Progenitor cell of endocrine pancreas (in vitro differentiated cells): ENCODE measurements at places on chromosomes 7 and 10.
A peak's percentile ranks its signal among the peaks of the same experiment; 100 is the strongest.

DNA sequence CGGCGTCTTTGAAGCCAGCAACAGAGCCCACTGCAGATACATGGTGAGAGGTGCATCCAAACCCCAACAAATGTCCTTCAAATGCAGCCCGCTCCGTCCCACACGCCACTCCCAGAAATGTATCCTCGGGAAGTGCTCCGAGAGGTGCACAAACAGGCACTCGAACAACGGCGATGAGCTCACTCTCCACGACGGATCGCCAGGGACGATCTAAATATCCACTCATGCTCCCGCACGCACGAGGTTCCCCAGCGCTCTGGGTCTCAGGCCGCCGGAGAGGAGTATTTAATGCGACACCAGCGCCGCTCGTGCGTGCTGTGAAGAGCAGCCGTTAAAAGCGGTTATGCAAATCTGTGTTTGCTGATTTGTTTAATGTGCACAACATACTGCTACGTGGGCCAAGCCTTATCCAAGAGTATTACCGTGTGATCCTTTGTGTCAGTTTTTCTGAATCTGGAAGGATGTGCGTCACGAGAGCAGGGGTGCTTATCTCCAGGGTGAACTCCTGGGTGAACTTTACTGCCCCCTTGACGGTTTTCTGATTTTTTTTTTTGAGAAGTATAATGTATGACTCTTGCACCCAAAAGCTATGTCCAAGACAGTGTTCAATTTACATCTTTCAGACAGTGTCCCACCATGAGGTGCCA is 48.5 kb upstream of the PPP2R2D start:
- no peak overlapping the region for H3K27ac ChIP-seq
- no peaks in the 10 kb centered on the region for H3K4me1 ChIP-seq
- no peak for DNase-seq
- H3K27me3 ChIP-seq: no peaks in the 10 kb centered on the region

GRCh38 chr10:1024103-1024502 is 1.6 kb downstream of the IDI2 start:
- no peak overlapping the region for H3K4me3 ChIP-seq
- H3K4me1 ChIP-seq: no peaks in the 10 kb centered on the region
- no peak overlapping the region for H3K27ac ChIP-seq
- no peaks in the 10 kb centered on the region for H3K27me3 ChIP-seq
- no peak for DNase-seq

GRCh38 chr10:10804061-10804460 is 213.6 kb upstream of the CELF2 start:
- no peak overlapping the region for H3K4me3 ChIP-seq
- peaks cover 8% of the 10 kb centered on the region for H3K4me1 ChIP-seq
- H3K27ac ChIP-seq: no peak overlapping the region
- H3K36me3 ChIP-seq: no peaks in the 10 kb centered on the region
- no peak for DNase-seq

GRCh38 chr7:711922-712380 is 14.5 kb upstream of the DNAAF5 start:
- DNase-seq: no peak
- H3K27me3 ChIP-seq: no peaks in the 10 kb centered on the region

- H3K4me3 ChIP-seq: no peak overlapping the region
- no peaks in the 10 kb centered on the region for H3K27me3 ChIP-seq
- H3K36me3 ChIP-seq: peaks cover 9% of the 10 kb centered on the region
- no peak for DNase-seq
- peaks cover 10% of the 10 kb centered on the region for H3K4me1 ChIP-seq
These were observed 17.8 kb downstream of the USP6NL start for GRCh38 chr10:11593612-11594011.

DNA sequence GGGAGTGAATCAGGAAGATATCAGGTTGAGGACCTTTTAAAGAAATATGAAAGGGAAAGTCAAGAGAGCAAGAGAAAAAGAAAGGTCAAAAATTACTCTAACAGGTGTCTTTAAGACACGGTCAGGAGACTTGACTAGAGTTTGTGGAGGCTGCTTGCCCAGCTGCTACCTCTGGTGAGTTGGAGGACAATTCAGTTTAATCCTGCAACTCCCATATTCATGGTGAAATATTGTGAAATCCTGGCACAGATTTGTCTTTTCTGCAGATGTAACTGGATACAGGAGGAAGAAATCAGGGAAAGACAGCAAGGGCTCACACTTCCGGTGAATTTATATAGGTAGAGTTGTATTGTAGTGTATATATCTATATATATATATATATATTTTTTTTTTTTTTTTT is 93.5 kb downstream of the AKAP9 start:
- peaks cover 30% of the 10 kb centered on the region for H3K36me3 ChIP-seq
- no peak for DNase-seq
- H3K4me3 ChIP-seq: no peak overlapping the region
- H3K27me3 ChIP-seq: no peaks in the 10 kb centered on the region
- peaks cover 18% of the 10 kb centered on the region for H3K4me1 ChIP-seq

- H3K4me1 ChIP-seq: peaks cover 21% of the 10 kb centered on the region
- H3K4me3 ChIP-seq: peak overlapping the region; percentile 7
- H3K27me3 ChIP-seq: no peaks in the 10 kb centered on the region
- no peak for DNase-seq
These were observed 216.8 kb downstream of the PTEN start for GRCh38 chr10:88080213-88080612.

DNA sequence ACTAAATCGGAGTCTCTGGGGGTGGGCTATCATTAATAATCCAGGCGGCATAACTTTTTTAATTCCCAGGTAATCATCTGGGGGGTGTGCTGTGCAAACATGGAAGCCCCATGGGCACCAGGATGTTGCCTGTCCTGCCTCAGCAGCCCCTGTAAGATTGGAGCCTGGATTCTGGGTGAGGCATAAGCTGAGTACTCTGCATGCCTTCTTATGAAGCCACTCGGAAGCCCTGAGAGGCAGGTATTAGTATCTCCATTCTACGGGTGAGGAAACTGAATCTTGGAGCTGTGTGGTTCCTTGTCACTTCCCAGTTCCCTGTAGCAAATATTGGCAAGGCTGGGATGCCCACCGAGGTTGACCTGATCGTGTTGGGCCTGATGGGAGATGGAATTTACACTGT is 7.4 kb upstream of the OPN4 start:
- peaks cover 21% of the 10 kb centered on the region for H3K4me1 ChIP-seq
- no peak for DNase-seq
- H3K27ac ChIP-seq: no peak overlapping the region
- H3K27me3 ChIP-seq: peaks cover 5% of the 10 kb centered on the region
- H3K4me3 ChIP-seq: no peak overlapping the region

DNA sequence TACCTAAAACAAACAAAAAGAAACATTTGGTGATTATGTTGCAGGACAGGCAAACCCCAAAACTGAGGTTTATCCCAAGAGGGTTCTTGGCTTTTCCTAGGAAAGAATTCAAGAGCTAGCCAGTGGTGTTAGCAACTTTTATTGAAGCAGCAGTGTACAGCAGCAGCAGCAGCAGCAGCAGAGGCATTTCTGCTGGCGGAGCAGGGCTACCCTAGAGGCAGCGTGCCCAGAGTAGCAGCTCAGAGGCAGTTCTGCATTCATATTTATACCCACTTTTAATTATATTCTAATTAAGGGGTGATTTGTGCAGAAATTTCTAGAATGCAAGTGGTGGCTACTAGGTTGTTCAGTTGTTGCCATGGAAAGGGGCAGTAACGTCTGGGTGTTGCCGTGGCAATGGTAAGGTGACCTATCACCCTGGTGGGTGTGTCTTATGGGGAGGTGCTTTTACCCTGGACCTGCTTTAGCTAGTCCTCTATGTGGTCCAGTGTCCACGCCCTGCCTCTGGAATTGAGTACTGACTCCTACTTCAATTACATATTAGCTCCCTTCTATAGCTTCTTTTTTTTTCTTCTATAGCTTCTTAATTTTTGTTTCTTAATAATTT is 53.9 kb downstream of the VCL start:
- H3K27me3 ChIP-seq: no peaks in the 10 kb centered on the region
- H3K36me3 ChIP-seq: peaks cover 2% of the 10 kb centered on the region
- H3K27ac ChIP-seq: no peak overlapping the region
- H3K4me3 ChIP-seq: no peak overlapping the region

- H3K4me3 ChIP-seq: peak within 1 kb of the TSS; percentile 63
- H3K36me3 ChIP-seq: no peaks in the 10 kb centered on the region
- H3K27me3 ChIP-seq: peaks cover 36% of the 10 kb centered on the region
- peak within 1 kb of the TSS; percentile 91 for H3K27ac ChIP-seq
These were observed at the start of gene JAKMIP3 for GRCh38 chr10:132065491-132066105. Gene JAKMIP3, plus strand, starts transcription at chr10:132065946. Its CDS starts 38,863 bp downstream, at chr10:132104809.

GRCh38 chr7:41900532-41900931 is 197.6 kb upstream of the INHBA start:
- no peak overlapping the region for H3K27ac ChIP-seq
- no peaks in the 10 kb centered on the region for H3K36me3 ChIP-seq
- H3K27me3 ChIP-seq: peaks cover 3% of the 10 kb centered on the region
- no peak overlapping the region for H3K4me3 ChIP-seq

GRCh38 chr7:107917763-107918651 is 27.0 kb downstream of the DLD start:
- H3K27me3 ChIP-seq: no peaks in the 10 kb centered on the region
- H3K27ac ChIP-seq: no peak overlapping the region
- DNase-seq: no peak
- H3K4me1 ChIP-seq: peaks cover 22% of the 10 kb centered on the region

- H3K4me3 ChIP-seq: no peak overlapping the region
- H3K27ac ChIP-seq: no peak overlapping the region
- no peak for DNase-seq
These were observed 35.1 kb downstream of the GPER1 start for GRCh38 chr7:1122832-1123501.

DNA sequence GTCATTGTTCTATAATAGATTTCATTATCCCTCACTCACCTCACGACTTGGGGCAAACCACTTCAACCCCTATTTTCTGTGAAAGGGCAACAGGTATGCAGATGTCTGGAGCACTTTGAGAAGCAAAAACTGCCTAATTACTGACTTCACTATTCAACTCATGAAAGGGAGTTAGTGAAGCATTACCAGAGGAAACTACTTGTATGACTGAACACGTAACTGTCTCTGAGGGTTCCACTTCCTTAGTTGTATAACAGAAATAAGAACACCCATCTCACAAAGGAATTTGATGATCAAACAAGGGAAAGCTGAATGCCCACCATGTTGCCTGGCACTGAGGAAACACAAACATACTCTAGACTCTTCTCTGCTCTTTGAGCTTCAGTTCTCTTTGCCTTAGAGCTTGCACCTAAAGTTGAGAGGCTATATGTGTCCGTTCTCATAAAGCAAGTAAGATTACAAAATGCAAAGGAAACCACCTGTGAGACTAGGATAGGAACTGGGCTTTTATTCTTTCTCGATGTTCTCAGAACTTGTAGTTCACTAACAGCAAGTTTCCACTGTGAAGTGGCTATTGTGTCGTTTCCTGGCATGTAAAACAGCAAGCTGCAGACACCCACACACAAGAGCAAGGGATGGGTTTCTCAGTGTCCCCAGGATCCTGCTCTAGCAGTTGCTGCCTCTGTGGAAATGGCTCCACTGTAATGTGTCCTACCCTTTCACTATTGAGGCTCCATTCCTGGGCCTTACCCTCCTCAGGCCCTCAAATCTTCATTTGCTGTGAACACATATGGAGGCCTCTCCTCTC is 2.6 kb downstream of the TMEM243 start:
- no peaks in the 10 kb centered on the region for H3K36me3 ChIP-seq
- H3K4me3 ChIP-seq: no peak overlapping the region
- peaks cover 17% of the 10 kb centered on the region for H3K4me1 ChIP-seq

DNA sequence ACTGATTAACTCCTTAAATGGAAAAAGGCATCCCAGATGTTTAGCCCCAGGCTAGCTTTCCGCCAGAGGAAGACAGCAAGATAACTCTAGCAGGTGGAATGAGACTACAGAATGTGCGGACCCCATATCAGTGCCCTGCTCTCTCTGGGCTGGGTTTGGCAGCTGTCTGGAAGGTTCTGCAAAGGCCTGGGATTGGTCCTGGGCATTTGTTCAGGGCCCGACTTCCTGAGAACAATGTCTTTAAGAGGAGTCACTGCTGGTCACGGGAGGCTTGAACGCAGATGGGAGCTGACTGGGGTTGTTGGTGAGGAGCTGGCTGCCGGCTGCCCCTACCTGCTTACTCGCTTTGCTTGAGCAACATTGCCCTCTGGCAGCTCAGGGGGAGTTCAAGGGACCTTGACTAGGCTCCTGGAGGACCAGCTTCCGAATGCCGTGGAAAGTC is 130.6 kb upstream of the BTBD16 start:
- H3K4me1 ChIP-seq: peaks cover 12% of the 10 kb centered on the region
- peak overlapping the region; percentile 21 for H3K4me3 ChIP-seq
- peaks cover 17% of the 10 kb centered on the region for H3K36me3 ChIP-seq
- DNase-seq: no peak
- peak overlapping the region; percentile 78 for H3K27ac ChIP-seq

- no peak overlapping the region for H3K4me3 ChIP-seq
- H3K36me3 ChIP-seq: no peaks in the 10 kb centered on the region
- H3K4me1 ChIP-seq: peaks cover 19% of the 10 kb centered on the region
- H3K27ac ChIP-seq: no peak overlapping the region
- peak; percentile 74 for DNase-seq
These were observed 5.3 kb downstream of the NEUROG3 start for GRCh38 chr10:69567920-69568319.

DNA sequence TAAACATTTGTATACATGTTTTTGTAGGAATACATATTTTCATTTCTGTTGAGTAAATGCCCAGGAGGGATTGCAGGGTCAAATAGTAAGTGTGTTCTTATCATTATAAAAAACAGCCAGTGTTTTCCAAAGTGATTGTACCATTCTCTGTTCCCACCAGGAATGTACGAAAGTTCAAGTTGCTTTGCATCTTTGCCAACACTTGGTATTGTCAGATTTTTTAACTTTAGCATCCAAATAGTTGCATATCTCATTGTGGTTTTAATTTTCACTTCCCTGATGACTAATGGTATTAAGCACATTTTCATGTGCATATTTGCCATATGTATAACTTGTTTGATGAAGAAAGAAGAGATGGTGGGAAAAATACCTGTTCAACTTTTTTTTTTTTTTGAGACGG is 213.9 kb downstream of the ZNF365 start:
- H3K36me3 ChIP-seq: no peaks in the 10 kb centered on the region
- peaks cover 1% of the 10 kb centered on the region for H3K4me1 ChIP-seq
- H3K27me3 ChIP-seq: no peaks in the 10 kb centered on the region
- no peak overlapping the region for H3K4me3 ChIP-seq
- no peak for DNase-seq

- H3K4me1 ChIP-seq: peaks cover 15% of the 10 kb centered on the region
- H3K36me3 ChIP-seq: peaks cover 6% of the 10 kb centered on the region
- H3K27ac ChIP-seq: no peak overlapping the region
- no peaks in the 10 kb centered on the region for H3K27me3 ChIP-seq
These were observed 19.0 kb upstream of the ANKRD2 start for GRCh38 chr10:97553575-97554031.

DNA sequence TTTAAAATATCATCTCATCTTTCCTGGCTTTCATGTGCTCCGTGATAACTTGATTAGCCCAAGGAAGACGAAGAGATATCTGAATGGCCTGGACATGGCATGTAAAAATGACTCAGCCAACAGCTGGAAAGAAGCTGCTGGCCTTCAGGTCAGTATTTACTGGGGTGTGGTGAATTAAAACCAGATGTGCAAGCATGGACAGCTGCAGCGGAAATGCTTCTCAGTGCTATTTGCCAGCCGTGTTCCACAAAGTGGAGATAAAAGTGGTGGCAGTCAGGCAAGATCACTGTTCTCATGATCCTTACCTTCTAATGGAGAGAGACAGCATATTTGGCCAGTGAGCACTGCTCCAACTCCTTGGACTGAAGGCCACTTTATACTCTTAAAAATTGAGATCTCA is 203.1 kb upstream of the VSTM2A start:
- H3K4me1 ChIP-seq: no peaks in the 10 kb centered on the region
- H3K36me3 ChIP-seq: no peaks in the 10 kb centered on the region
- H3K27ac ChIP-seq: no peak overlapping the region
- no peaks in the 10 kb centered on the region for H3K27me3 ChIP-seq

- H3K36me3 ChIP-seq: no peaks in the 10 kb centered on the region
- no peaks in the 10 kb centered on the region for H3K27me3 ChIP-seq
- no peak overlapping the region for H3K27ac ChIP-seq
- DNase-seq: no peak
- no peak overlapping the region for H3K4me3 ChIP-seq
- H3K4me1 ChIP-seq: no peaks in the 10 kb centered on the region
These were observed 17.9 kb upstream of the MTERF1 start for GRCh38 chr7:91898240-91898992.
